ENCODE measurements at places on chromosomes 1 and 21.

DNA sequence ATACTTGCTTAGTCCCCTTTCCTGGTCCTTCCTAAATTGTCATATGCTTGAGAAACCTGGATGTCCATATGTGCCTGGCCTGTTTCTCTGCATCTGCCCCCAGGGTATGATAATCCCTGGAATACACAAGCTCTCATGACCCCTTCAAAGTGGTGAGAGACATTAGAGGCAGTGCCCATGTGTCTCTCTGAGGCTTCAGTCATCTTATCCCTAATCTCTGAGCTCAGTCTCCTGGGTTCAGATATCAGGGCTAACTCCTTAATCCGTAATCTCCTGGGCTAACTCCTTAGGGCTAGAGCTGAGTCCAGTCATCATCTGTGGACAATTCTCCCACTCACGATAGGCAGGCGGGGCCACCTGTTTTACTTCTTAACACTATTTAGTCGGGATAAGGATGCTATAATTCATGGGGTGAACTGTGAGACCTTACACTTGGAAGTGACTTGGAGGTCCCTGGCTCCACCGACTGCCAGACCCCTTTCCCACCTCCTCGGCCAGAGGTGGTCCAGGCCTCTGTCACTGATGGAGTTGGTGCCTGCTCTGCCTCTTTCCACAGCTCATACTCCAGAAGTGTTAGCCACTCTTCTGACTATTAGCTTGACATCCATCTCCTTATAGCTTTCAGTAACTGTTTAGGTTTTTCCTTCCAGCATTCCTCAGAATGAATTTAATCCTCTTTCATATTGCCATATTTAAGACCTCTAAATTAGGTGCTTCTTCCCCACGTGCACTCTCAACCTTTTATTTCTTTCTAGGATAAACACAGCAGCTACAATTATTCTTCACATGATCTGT lies 22.7 kb downstream of the CCN1 start:
- no peak overlapping the region for H3K27ac ChIP-seq
- no peaks in the 10 kb centered on the region for H3K36me3 ChIP-seq
- H3K27me3 ChIP-seq: no peaks in the 10 kb centered on the region
- DNase-seq: no peak
- no peak overlapping the region for H3K4me3 ChIP-seq

GRCh38 chr1:108208724-108209446 lies 8.7 kb upstream of the SLC25A24 start:
- no peak overlapping the region for H3K27ac ChIP-seq
- DNase-seq: no peak

DNA sequence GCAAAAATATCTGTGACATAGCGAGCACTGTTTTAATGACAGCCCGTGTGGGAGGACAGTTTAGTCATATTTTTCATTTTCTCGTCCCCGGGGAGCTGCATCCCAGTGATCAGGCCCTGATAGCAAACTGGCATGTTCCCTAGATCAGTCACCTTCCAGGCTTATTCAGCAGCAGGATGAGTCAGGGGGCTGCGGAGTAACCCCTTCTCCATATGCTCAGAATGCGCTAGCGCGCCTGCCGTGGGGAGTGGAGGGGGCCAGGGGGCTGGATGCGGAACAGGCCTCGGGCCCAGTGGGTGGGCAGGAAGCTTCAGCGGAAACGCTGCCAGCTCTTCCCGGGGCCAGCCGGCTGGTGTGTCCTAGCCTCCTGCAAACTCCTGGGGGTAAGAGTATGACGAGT lies 94.0 kb downstream of the KCND3 start:
- DNase-seq: no peak
- H3K36me3 ChIP-seq: no peaks in the 10 kb centered on the region
- H3K27me3 ChIP-seq: no peaks in the 10 kb centered on the region
- no peak overlapping the region for H3K27ac ChIP-seq
- no peaks in the 10 kb centered on the region for H3K4me1 ChIP-seq
- H3K4me3 ChIP-seq: no peak overlapping the region

GRCh38 chr1:87666681-87667080 lies 338.0 kb downstream of the LMO4 start:
- H3K27me3 ChIP-seq: no peaks in the 10 kb centered on the region
- no peak overlapping the region for H3K27ac ChIP-seq
- no peak for DNase-seq

GRCh38 chr1:206537141-206537540 lies 29.8 kb downstream of the RASSF5 start:
- no peaks in the 10 kb centered on the region for H3K4me1 ChIP-seq
- DNase-seq: no peak
- no peak overlapping the region for H3K27ac ChIP-seq
- H3K27me3 ChIP-seq: no peaks in the 10 kb centered on the region

- no peak overlapping the region for H3K4me3 ChIP-seq
- no peak overlapping the region for H3K27ac ChIP-seq
- DNase-seq: no peak
- no peaks in the 10 kb centered on the region for H3K36me3 ChIP-seq
Measured at GRCh38 chr1:70134148-70134547, 71.2 kb downstream of the LRRC40 start.
